Activated CD4-positive, alpha-beta T cell treated with anti-CD3 and anti-CD28 coated beads, Interleukin-2, amount 50 U/mL, for 24 hours (primary cell): ENCODE measurements at places on chromosomes 5 and 9.

DNA sequence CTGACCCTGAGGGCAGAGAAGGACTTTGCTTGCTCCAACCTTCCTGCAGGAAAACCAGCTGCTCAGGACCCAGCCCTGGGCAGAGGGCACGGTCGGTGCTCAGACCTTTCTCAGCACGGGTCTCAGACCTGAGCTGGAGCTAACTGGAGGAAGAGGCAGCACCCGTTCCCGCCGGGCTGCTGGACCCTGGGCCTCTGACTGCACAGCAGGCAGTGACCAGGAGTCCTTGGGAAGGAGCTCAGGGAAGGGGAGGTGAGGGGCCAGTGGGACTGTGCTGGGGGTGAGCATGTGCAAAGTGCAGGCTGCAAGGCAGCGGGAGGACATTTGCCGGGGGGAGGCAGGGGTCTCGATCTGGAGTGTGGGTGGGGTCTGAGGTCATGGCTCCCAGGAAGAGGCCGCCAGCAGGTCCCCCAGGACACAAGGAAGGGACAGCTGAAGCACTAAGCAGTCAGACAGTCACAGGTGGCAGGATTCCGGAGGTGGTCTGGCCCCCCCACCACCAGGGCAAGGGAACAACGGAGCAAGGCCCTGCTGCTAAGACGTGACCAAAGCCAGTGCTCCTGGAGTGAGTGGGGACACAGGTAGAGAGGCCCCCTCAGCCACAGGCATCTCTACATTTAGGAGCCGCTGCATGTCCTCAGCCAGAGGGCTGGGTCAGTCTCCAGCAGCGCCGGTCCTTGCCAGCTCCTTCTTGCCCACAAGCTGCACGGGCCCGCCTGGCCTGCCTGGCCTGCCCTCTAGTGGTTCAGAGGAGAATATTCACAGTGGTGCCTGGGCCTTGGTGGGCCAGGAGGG, 4.8 kb upstream of the DPM2 start:
- no peak for DNase-seq

DNA sequence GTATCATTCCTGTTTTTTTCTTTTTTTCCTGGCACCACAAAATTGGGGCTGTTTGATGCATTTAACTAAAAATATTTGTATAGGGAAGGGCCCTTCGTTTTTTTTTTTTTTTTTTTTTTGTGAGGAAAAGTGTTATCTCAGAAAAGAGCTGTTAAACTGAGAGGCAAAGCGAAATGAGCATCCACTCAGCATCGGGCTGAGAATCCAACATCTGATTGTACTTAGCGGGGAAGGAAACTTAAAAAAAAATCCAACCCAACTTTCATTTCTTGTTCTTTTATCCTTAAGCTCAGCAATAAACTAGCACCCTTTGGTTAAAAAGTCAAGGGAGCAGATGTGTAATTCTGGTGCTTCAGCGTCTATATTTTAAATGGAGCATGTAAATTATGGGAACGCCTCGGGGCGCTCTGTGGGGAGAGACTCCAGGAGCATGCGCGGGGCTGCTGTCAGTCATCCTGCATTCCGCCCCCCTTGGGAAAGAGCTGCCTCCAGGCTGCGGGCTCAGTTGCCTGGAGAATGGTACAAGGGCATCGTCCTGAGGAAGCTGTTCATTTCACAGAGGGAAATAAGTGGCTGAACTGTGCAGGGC, 33.3 kb downstream of the DMRT2 start:
- DNase-seq: no peak

DNA sequence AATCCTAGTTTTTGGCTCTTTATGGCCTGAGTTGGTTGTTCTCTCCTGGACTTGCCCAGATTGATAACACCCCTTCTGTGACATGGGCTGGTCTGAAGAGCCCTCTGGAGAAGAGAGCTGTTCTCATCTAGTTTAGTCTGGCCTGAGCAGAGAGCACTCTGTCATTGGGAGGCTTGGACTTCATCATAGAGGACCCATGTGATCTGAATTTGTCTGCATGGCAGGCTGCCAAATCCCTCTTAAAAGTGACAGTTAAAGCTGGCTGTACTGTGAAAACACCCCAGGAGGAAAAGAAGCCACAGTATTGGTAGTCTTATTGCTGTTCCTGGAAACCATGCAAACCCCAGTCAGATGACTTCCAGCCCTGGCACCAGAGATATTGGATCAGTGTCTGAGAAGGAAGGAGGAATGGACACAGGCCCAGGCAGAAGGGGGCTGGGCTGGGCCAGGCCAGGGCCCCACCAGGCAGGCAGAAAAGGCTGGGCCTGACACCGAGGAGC, 3.7 kb upstream of the WDR31 start:
- no peak for DNase-seq

DNA sequence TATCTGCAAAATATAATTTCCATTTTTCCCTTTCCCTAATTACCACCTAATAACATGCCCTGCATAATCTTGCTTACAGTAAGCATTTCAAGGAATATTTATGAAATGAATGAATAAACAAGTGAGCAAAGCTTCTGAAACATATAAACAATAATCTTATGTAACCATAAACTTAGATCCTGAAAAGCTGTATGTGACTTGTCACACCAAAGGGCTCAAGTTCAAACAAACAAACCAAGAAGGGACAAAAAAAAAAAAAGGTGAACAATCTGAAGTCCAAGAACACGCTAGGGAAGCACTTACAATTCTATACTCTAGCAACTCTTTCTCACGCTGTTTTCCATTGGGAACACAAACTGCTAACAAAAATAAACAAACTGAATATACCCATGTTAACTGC, 36.3 kb downstream of the PLPP1 start:
- no peak for DNase-seq

GRCh38 chr5:131318455-131318854, 54.6 kb downstream of the CDC42SE2 start:
- no peak for DNase-seq

GRCh38 chr5:98593418-98593817, 180.0 kb upstream of the RGMB start:
- DNase-seq: no peak

DNA sequence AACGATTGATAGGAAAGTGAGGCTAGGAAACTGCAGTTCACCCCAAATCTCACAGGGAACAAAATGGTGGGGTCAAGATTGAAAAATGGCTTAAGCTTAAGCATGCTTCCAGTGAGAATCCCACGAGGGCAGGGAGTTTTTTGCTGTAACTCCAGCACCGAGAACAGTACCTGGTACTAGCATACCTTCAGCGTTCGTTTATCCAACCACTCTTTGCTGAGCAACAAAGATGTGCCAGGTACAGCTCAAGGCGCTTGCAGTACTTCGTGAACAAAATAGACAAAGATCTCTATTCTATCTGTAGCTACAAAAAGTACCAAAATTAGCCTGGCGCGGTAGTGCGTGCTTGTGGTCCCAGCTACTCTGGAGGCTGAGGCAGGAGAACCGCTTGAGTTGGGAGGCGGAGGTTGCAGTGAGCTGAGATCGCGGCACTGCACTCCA, 778 bp upstream of the PPP6C start:
- DNase-seq: peak; percentile 11

DNA sequence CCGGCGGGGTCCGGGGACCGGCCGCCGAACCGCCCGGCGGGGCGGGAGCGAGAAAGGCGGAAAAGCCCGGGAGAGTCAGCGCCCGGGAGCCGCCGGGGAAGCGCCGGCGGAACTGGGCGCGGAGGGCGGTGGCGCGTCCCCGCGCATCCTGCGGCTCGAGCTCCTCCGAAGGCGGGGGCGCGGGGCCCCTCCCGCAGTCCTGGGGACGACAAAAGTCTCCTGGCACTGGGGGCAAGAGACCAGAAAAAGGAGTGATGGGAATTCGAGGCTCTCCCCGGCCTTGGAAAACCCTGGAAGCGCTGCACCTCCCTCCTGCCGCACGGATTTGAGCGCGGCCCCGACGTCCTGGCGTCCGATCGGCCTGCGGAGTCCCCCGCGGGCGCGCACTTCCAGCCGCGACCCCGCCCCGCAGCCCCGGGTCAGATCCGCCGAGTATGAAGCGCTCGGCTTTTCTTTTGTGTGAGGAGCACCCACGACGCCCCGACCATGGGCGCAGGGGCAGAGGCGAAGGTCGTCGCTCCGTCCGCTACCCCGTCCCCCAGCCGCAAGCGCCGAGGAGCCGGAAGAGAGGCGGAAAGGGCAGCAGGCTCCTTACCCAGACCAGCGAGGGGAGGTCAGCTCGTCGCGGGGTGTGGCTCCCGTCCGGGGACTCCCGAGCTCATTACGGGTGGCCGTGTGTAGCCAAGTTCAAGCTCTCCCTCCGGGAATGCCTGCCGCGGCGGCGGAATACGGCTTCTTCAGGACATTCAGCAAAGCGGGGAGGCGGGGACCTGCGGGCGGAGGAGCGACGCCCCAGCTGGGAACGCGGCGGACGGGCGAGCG, at the start of gene EPB41L4A:
Gene EPB41L4A, minus strand, starts transcription at position 114 of the 822 bp plus-strand sequence. CDS start 238 bp downstream, outside the sequence.
- no peak for DNase-seq

- DNase-seq: no peak
Measured at GRCh38 chr9:133513214-133514100, 11.3 kb downstream of the MYMK start.

DNA sequence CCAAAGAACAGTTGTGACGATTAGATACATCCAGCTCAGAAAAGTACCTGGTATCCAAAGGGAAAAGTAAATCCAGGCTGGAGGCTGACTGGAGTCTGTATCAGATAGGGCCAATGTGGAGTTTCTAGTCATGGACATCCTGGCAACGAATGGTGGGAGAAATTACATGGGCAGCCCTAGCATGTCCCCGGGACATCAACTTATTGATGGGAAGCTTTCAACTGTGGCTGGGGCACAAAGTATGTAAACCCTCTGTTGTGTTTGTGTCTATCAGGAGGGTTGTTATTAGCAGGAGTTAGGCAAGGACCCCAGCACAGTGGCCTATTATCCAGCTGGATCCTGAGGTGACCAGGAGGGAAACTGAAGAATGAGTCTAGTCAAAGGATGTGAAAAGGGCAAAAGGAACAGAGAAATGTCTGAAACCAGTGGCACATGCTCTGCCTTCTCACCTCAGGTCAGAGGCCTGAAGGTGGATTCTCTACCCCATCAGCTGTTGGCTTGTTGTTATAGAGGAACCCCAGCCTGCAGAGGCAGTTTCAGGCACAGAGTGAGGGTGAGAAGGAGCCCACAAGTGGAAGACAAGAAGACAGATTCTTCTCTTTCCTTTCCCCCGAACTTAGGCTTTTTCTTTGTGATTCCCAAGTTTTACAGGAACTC, 19.9 kb downstream of the IFNW1 start:
- DNase-seq: no peak

DNA sequence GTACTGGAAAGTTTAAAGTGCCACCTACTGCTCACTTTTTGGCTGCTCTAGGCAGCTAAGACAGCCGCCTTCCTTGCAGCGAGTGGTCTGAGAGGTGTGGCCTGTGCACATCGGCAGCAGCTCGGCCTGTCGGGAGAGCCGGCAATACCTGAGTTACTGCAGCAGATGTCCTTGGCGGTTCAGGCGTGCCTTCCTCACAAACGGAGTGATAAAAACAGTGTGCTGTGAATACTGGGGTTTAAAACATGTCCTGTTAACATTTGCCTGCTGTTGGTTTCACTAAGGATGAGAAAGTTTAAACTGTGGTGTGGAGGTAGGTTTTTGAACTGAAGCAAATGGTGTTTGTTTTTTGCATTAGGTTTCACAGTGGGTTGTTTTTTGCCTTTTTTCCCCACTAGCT, 12.9 kb downstream of the TRAF2 start:
- DNase-seq: no peak

DNA sequence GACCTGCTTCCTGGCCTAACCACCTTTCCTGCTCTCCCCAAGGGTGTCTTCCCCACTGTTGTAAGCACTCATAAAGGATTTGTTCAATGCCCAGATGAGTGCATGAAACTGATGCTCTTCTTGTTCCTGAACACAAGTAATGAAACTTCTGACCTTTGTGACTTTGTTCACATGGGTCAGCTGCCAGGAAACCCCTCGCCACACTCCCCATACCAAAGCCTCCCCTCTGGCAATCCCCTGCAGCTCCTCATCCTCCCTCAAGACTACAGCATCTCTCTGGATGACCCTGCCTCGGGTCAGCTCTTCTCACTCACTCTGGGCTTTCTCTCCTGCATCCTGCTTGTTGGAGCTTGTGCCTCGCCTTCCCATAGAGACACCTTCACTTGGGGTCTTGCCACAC, 72.2 kb upstream of the SPTLC1 start:
- DNase-seq: no peak

DNA sequence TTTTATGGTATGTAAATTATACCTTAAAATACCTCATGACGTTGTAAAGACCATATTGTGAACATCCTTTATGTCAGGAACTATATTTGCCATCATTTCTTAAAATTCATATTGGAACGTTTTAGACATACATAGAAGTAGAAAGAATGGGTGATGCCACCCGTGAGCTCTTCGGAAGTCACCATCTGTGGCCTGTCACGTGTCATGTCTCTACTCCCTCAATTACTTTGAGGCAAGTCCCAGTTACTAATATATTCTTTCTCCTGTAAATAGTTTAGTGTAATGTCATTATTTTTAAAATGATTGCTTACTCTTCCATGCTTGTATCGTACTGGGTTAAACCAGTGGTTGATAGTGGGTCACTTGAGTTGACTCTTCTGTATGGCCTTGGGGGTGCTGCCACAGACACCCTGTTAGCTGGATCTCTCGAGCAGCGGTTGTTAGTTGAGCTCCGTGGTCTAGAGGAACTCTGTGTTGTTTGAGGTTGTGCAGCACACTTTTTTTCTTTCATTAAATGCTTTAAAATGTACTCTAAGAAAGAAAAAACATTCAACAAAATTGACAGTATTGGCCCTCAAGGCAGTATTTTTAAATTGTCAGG, 66.2 kb downstream of the TRIO start:
- no peak for DNase-seq

DNA sequence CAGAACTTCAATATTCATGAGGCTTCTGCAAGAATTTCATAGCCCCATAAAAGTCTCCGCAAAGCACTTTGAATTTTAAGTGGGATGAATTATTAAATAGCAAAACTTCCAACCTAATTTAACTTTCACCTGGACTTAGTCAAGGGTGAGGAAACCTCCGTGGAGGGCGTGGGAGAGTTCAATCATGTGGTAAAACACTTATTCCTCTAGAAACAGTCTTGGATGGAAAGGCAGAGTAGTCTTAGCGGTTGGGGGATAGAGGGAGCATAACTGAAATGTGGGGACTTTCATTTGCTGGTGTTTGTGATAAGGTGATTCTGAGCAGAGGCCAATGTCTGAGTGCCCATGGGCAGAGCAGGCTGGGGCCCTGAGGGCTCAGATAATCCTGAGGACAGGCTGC, 241.9 kb downstream of the IRX1 start:
- DNase-seq: no peak

GRCh38 chr5:75510417-75510835, 1.0 kb downstream of the CERT1 start:
- no peak for DNase-seq

DNA sequence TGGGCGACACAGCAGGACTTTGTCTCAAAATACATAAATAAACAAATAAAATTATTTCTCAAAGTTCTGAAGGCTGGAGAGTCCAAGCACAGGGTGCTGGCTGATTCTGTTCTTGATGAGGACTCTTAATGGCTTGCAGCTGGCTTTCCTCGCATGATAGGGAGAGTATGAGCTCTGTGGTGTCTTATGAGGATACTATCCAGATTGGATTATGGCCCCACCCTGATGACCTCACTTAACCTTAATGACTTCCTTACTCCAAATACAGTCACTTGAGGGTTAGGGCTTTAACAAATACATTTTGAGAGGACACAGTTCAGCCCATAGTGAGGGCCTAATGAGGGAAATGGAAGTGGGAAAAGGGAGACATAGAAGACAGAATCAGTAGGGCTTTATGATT, 87.7 kb downstream of the FOCAD start:
- no peak for DNase-seq

GRCh38 chr5:134140530-134141201, 26.2 kb downstream of the TCF7 start:
- DNase-seq: no peak
